Activated naive CD8-positive, alpha-beta T cell treated with anti-CD3 and anti-CD28 coated beads for 36 hours (primary cell): ENCODE measurements at places on chromosomes 5 and 9. TPM values are rescaled to one million over a fixed set of nuclear protein-coding genes. Genes with fewer than 3 reads are reported as not detected.

CSF1R gene
- not detected for total RNA-seq

PCSK5 gene
- 5.5 TPM for total RNA-seq

ADAMTS16 gene
- not detected for total RNA-seq

GFI1B gene
- total RNA-seq, result not detected

PRSS3 gene
- total RNA-seq, result not detected

PCDHGA3 gene
- total RNA-seq, result not detected

PCDH12 gene
- 1.5 TPM for total RNA-seq

IFNE gene
- total RNA-seq, result not detected

TLR4 gene
- not detected for total RNA-seq

GRIN3A gene
- total RNA-seq, result not detected

DNA sequence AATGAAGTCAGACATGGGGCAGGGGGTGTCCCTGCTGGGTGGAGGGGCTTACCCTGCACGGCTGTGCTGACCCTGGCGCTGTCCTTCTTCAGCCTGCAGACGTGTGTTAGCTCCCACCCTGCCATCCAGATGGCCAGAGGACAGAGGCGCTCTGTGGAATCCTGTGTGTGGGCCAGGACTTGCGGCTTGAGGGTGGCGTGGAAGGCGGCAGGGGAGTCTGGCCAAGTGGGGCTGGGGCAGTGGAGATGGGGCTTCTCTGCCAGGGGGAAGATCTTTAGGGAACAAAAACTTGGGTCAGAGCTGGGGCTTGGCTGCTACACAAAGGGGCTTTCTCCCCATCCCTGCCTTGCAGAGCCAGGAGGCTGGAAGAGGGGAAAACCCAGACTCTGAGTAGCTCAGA lies 46.5 kb upstream of the SYNPO start:
- no peak for DNase-seq

DNA sequence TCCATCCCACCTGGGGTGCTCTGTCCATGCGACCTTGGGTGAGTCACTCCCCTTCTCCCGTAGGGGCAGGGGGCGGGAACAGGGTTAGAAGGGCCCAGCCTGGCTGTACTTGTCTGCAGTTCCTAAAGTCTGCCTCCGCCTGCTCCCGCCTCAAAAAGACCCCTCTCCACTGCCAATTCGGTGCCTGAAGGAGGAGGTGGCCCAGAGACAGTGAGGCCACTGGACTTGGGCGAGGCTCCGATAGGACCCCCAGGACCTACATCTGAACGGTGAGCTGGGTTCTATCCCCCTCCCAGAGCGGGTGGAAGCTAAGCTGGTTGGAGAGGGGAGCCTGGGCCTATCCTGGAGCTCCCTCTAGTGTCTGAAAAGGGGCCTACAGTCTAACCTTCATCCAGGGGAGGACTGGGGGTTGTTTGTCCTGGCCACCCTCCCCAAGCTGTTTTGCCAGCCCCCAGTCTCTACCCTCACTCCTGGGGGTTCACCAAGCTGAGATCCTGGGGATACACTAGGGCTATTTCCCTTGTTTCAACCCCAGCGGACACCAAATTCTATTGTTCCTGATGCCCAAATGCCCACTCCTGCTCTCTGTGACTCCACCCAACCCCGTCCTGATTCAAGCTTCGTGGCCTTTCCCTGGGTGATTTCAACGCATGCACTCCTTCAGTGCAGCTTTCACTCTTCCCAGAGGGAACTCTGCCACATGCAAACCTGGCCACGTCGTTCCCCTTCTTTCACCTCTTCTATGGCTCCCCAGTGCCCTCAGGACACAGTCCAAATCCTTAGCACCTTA lies 6.1 kb upstream of the CRB2 start:
- peak; percentile 65 for DNase-seq

DNA sequence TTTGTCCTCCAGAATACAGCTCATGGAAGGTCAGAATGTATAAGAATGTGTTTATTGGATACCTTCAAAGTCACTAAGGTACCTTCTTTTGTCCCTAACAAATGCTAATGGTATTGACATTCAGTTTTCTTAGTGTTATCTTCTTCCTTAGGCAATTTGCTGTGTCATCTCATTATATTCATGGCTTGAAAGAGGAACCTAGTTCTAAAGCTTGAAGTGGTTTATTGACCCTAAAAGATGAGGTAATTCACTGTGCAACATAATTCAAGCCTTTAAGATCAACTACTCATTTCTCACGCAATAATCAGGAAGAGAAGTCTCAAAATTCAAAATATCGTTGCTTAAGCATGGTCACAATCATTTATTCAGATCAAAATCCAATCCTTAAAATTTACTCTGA lies 342.7 kb upstream of the RIOK2 start:
- no peak for DNase-seq

- no peak for DNase-seq
Observed at GRCh38 chr5:177980743-177981151, 15.3 kb downstream of the PROP1 start.

DNA sequence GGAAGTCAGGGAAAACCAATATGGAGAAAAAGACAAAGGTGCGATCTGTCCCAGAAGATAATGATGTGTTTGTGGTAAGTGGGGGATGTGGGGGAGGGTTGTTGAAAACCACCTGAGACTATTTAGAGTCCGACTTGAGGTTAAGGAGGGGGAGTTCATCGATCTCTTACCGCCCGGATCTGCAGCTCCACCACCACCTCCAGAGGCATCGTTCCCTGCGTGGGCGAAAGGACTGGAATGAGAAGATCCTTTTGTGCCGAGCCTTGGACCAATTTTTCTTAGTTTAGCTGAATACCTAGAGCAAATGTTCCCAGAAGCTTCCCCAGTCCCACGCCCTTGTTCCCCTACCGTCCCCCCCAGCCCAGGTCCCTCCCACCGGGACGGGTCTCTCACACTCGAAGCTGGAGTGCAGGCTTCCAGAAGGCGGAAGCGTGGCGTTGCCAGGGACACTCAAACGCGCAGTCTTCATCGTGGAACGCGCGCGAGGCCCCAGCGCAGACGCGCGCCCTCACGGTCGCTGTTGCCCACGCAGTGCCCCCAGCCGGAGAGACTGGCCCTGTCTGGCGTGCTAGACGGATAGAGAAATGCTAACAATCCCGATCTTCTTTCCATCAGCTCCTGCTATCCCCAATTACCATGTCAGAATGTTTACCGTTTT lies at the start of gene SPATA6L:
TSS of gene SPATA6L (minus strand) at position 439 of the 658 bp plus-strand sequence. CDS start at position 209, 230 bp downstream.
- DNase-seq, result peak; percentile 48

DNA sequence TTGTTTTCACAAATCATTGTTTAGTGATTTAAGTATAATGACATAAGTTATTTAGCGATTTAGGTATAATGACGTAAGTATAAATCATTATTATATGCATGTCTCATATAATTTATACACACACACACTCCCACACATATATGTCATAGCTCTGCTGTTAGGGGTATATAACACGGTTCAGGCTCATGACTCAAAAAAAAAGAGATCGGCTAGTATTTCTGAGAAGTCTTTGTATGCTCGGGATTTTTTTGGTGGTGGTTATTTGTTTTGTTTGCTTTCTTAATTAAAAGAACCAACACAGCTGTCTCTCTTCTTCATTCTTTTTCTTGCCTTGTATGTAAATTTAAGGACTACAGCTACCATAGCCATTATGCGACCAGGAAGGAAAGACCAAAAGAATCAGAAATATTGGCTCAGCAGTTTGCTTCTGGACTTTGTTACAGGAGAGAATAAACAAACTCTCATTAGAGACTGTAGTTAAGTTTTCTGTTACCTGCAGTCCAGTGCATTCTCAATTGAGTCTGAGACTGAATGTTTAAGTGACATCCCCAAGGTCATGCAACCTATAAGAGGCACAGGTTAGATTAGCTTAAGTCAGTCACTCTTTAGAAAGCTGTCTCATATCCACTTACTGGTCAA lies 83.2 kb upstream of the NREP start:
- DNase-seq, result no peak

- DNase-seq, result no peak
Observed at GRCh38 chr5:112407666-112408065, 11.4 kb downstream of the EPB41L4A start.

DNA sequence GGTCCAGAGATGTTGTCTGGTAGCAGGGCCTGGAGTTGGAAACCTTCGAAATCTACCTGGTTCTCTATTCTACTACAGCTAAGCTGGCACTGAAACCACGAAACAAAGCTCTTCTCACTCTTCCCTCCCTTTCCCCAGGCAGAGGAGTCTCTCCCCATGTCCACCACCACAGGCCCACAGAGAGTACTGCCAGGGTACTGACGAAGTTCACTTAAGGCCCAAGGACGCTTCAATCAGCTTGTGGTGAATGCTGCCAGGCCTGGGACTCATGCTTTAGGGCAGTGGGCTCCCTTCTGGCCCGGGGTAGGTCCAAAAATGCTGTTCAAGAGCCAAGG lies 17.3 kb upstream of the CCNB1 start:
- DNase-seq, result no peak

- no peak for DNase-seq
Observed at GRCh38 chr5:167207081-167207480, 1084.4 kb upstream of the WWC1 start.

DNA sequence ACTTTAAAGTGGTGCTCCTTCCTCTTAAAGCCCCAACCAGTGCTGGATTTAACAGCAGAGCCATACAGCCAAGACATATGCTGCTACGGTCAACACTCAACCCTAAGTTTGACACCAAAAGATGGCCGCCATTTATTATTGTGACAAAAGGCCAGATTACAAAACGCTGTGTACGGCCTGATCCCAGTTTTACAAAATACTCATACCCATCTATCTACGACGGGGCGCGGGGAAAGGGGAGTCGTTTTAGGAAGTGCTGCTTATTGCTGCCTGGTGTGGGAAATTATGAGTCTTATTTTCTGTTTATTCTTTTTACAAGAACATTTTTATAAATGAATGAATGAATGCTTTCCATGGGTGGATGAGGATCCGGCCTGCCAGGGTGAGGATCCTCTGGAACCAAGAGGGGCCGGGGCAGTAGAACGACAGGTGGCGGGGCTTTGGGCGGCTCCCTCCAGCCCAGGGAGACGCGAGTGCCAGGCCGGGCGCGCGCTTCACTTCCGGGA lies 457 bp upstream of the IDNK start:
- DNase-seq, result no peak

GRCh38 chr5:138439477-138440158 lies 761 bp downstream of the REEP2 start:
- DNase-seq, result no peak

GRCh38 chr9:126122901-126123616 lies 203.6 kb upstream of the MVB12B start:
- DNase-seq, result no peak

- DNase-seq, result no peak
Observed at GRCh38 chr5:103587185-103587748, 24.7 kb upstream of the NUDT12 start.

- no peak for DNase-seq
Observed at GRCh38 chr5:126948011-126948355, 82.4 kb downstream of the MARCHF3 start.

DNA sequence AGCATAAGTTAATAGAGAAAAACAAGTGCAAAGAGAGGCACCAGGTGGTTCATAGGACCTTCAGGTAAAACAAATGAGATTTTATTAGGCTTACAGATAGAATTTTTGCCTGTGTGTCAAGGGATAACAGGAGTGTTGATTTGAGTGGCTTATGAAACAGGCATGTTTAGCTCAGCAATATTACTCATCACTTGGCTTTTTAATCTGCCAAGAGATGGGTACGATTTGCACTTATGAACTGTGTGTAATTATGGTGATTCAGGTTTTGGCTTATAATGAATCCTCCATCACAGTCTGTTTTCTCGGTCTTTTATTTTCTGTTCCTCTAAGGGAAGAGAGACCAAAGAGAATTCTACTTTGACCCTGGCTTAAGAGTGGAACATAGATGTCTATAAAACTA lies 199.3 kb downstream of the DMRTA1 start:
- no peak for DNase-seq

- no peak for DNase-seq
Observed at GRCh38 chr5:154568589-154568988, 90.6 kb upstream of the HAND1 start.

GRCh38 chr5:2906302-2907090 lies 155.0 kb upstream of the IRX2 start:
- no peak for DNase-seq

GRCh38 chr9:95766906-95767305 lies 108.6 kb upstream of the ERCC6L2 start:
- DNase-seq, result no peak

GRCh38 chr5:115939059-115939458 lies 23.2 kb upstream of the LVRN start:
- DNase-seq, result no peak

GRCh38 chr9:34665067-34665380 lies 2.6 kb upstream of the CCL27 start:
- no peak for DNase-seq

DNA sequence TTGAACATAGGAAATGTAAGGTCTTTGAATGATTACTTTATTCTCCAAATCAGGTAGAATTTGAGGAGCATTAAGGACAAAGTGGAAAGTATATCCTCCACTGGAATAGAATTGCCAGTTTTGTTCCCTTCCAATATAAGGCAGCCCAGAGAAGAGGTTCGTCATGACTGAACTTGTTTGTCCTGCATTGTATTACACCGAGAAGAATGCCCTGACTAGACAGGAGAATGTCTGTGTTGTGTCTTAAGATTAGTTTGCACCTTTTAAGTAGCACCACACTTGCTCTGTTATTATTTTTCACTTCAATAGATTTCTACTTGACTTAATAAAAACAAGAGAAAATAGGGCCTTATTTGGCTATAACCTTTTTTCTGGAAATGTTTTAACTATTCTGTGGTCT lies 586.2 kb upstream of the PTGER4 start:
- DNase-seq, result no peak
